Activated CD8-positive, alpha-beta T cell treated with anti-CD3 and anti-CD28 coated beads for 36 hours (primary cell): ENCODE measurements at places on chromosomes 5 and 9.

DNA sequence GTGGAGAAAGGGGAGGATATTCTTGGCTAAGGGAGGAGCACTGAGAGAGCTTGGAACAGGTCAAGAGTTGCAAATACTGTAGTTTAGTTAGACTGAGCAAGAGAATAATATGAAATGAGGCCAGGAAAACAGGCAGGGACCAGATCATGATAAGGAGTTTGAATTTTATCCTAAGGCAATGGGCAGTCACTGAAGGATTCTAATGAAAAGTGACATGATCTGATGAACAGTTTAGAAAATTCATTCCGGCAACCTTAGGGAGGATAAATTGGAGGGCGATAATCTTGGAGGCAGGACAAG, 276.1 kb downstream of the PLK2 start:
- DNase-seq: no peak

DNA sequence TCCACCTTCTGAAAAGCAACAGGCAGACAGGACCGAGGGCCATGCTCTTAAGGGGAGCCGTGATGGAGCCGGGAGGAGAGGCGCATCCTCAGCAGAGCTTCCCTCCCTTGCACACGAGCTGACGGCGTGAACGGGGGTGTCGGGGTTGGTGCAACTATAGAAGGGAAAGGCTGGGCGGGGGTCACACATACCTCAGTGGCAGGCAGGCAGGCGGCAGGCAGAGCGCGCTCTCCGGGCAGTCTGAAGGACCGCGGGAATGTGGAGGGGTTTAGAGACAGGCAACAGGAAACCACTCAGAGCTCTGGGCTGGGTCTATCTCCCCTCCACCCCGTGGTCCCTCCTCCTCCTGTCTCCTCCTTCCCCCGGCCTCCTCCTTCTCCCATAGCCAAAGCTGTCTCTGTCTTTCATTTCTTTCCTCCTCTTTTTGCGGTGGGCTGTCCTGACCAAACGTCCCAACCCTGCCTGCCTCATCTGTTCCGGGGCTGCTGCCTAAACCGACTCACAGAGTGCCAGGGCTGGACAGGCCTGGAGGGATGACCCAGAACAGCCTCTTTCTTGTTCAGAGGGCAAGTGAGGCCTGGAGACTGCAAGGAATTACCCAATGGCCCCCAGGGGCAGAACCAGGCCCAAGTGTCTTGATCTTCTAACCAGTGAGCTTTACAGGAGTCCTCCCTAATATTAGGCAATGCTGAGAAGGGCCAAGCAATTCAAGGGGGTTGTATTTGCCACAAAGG, at the start of gene SPARC:
SPARC (minus strand) TSS at position 242 of the 734 bp plus-strand sequence. CDS start 10,727 bp downstream, outside the sequence.
- DNase-seq: peak; percentile 9

- no peak for DNase-seq
Observed at GRCh38 chr9:127500399-127500798, 49.1 kb downstream of the LRSAM1 start.

DNA sequence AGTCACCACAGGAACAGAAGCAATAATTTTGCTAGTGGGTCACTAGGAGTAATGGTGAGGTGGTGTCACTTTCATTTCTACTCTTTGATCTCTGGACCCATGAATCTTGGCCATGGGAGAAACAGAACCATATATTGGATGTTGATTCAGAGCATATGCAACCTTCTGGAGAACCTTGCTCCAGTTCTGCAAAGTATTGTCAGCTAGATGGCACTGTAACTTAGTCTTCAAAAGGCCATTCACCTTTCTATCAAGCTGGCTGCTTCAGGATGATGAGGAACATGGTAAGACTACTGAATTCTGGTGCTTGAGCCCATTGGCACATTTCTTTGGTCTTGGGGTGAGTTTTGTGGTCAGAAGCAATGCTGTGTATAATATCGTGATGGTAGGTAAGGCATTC, 129.1 kb upstream of the FBN2 start:
- no peak for DNase-seq

DNA sequence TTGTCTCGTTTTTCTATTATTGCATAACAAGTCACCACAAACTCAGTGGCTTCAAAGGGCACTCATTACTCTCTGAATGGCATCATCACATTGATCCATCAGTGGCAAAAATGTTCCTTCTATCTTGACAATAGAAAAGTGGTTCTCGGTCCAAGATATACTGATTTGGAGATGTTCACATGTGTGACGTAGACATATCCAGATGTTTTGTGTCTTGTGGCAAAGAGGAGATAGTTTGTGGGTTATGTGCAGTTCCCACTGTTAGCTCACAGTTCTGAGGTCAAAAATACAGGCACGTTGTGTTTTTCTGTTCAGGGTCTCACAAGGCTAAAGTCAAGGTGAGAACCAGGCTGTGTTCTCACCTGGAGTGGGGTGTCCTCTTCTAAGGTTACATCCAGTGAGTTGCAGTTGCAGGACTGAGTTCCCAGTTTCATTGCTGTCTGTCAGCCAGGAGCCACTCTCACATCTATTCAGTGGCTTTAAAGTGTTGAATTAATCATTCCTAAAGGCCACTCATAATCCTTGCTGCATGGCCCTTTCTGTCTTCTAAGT, 55.3 kb downstream of the GAS1 start:
- DNase-seq: no peak

DNA sequence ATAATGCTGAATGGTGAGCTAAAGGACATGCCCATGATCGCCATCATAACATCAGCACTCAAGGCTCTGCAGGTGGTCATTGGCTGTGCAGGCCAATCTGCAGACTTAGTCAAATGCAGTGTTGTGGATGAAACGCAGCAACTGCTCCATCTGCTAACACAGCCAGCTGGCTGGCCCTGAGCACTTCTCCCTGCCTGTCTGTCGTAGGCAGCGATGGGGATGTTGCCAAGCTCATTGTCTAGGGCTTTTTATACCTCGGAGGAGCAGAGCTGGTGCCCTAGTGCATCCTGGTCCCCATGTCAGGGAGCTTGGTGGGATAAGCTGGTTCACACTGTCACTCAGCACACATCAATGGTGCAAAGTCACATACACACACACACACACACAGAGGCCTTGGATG, 189.4 kb downstream of the TENT4A start:
- no peak for DNase-seq
